Nasal cavity respiratory epithelium epithelial cell of viscerocranial mucosa (primary cell): ENCODE measurements at places on chromosomes 2 and 18. TPM values are rescaled to one million over a fixed set of nuclear protein-coding genes. Genes with fewer than 3 reads are reported as not detected.

The SPIRE1 gene
- 92.8 and 114 TPM in 2 replicates for total RNA-seq

The LRP2 gene
- under 0.01 TPM in 1 of 2 replicates, not detected in the other for total RNA-seq

The SNED1 gene
- under 0.01 and 0.28 TPM in 2 replicates for total RNA-seq

The IL36G gene
- 1.7 and 2.6 TPM in 2 replicates for total RNA-seq

The CTNNA2 gene
- total RNA-seq: not detected in 2 replicates

The SLC38A11 gene
- 0.07 TPM in 1 of 2 replicates, not detected in the other for total RNA-seq

The REG3G gene
- total RNA-seq: not detected in 2 replicates

The ABCG5 gene
- not detected in 2 replicates for total RNA-seq

The ACKR3 gene
- total RNA-seq: 3.8 and 37.9 TPM in 2 replicates

The POTEC gene
- not detected in 2 replicates for total RNA-seq

The LRPPRC gene
- total RNA-seq: 85.4 and 146 TPM in 2 replicates

The PTPRM gene
- total RNA-seq: 27.7 and 87.1 TPM in 2 replicates

The CGREF1 gene
- 1.0 and 1.8 TPM in 2 replicates for total RNA-seq

The IL36B gene
- total RNA-seq: under 0.01 TPM in 1 of 2 replicates, not detected in the other

The GNLY gene
- under 0.01 TPM in 1 of 2 replicates, not detected in the other for total RNA-seq

The ALKAL2 gene
- total RNA-seq: not detected in 2 replicates

The DSEL gene
- total RNA-seq: 3.5 and 3.8 TPM in 2 replicates

The ZNF385B gene
- 0.34 TPM in 1 of 2 replicates, not detected in the other for total RNA-seq

The EVX2 gene
- total RNA-seq: not detected in 2 replicates

The SOS1 gene
- 8.9 and 35.3 TPM in 2 replicates for total RNA-seq

The MOCOS gene
- total RNA-seq: 37.3 and 63.1 TPM in 2 replicates
